ENCODE measurements at places on chromosomes 1 and 21.

GRCh38 chr21:16330082-16330907, 600.5 kb downstream of the USP25 start:
- no peak for DNase-seq

GRCh38 chr21:18164933-18165332, 79.7 kb upstream of the CHODL start:
- DNase-seq: no peak

- DNase-seq: no peak
These were observed 133.3 kb downstream of the XPR1 start for GRCh38 chr1:180765151-180765550.

DNA sequence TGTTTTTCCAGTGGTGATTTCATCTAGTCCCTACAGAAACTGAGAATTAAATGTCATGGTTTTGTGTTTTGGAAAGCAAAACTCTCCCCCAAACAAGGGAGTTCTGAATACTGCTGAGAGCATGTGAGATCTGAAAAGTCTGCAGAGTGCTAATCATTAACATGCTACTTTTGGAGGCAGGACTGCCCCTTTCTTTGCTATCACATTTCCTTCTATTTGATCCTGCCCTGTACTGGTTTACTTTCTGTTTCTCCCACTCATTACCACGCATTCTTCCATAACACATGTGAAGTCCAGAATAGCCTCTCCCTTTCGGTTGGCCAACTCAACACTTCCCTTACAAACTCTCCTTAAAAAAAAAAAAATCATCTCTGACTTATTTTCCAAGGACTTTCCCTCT, 63.6 kb downstream of the GADD45A start:
- DNase-seq: no peak

GRCh38 chr1:78289603-78290002, 201.2 kb upstream of the PTGFR start:
- DNase-seq: no peak

- no peak for DNase-seq
These were observed 98.5 kb downstream of the DISC1 start for GRCh38 chr1:231724876-231725647.

DNA sequence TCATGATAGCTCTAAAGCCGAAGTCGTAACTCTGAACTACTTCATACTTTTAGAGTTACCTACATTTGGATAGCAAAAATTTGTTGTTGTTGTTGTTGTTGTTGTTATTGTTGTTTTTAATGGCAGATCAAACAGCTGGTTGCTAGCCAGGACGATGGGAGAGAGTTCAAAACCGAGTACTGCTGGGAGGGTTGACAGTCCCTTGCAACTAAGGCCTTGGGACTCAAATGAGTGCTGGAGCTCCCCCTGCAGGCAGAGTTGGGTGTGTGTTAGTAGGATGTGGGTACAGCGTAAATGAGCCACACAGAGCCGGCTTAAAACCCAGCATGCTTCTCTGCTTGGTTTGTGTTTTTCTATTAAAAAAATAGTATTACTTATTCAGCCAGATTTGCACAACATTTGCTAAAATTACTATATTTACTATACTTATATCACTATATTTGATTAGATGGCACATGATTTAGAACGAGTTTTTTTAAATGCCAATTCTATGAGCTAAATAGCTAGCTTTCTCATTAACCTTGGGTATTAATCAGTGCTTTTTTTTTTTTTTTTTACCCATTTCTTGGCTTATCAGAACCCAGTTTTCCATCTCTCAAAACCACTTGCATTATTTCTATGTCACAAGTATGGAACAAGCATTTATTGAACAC, 129.2 kb upstream of the SYT6 start:
- DNase-seq: peak; percentile 85

GRCh38 chr1:102901996-102902395, 206.3 kb downstream of the COL11A1 start:
- DNase-seq: no peak

DNA sequence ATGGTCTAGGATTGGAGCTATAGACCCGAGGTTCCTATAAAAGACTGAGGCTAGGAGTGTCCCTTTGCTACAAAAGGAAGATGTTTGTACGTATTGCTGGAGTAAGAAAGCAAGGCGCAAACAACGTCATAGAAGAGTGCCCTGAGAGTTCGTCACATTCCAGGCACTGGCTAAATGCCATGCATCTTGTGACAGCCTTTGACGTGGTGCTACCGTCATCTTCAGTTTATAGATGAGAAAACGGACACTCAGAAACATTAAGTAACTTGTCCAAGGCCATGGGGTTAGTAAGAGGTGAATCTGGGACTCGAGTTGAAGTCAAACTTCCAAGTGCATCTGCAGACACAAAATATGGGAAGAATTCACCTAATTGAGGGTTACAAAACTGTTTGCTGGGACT, 104.2 kb upstream of the SLC45A1 start:
- DNase-seq: no peak

Data from nucleus accumbens (tissue), 56 donors.